ENCODE measurements at places on chromosomes 13 and 19.

- no peak for DNase-seq
Observed at GRCh38 chr19:801030-801860, 4.0 kb downstream of the PTBP1 start.

DNA sequence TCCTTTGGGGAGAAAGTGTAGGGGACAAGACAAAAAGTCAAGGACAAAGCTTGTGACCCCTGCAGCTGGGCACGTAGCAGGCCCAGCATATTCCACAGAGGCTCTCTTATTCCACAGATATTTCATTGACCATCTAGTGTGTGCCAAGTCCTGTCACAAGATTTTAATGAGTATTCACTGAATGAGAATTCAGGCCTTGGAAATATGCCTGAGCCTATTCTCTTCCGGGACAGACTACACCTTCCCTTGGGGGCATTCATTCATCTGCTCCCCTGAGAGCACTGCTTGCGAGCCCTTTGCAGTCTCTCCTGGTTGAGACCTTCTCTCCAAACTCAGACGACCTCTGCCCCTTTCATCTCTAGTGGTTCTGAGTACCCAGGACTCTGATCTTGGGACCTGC lies 25.5 kb downstream of the ERICH6B start:
- DNase-seq, result no peak

DNA sequence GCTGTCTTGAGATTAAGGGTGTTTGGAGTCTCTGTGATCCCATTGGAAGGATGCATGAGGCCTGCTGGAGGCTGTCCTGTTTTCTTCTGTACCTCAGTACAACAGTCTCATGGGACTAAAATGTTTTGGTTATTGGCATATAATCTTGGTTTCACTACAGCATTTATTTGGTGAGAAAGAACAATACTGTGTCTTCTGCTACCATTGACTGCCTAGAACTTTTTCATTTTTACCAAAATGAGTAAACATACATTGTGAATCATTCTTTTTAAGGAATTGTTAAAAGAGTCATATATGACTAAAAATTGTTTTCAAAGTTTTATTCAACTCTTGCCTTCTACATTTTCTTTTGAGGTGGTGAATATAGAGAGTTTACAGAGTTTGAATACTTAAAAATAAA lies 459.8 kb downstream of the GPC6 start:
- no peak for DNase-seq

DNA sequence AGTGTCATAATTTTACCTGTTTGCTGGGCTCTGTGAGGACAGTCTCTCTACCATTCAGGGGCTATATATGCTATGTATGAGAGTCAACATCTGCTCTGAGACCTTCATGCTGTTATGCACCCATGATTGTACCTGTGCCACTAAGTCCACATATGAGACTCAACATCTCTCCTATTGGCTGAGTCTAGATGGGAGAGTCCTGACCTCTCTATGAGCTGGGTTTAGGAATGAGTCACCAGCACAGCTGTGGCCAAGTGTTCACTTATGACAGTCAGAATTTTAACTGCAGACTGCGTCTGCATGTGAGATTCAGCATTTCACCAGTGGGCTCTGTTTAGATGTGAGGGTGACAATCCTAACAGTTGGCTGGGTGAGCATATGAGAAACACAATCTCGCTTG lies 49.5 kb downstream of the ZNF729 start:
- no peak for DNase-seq

DNA sequence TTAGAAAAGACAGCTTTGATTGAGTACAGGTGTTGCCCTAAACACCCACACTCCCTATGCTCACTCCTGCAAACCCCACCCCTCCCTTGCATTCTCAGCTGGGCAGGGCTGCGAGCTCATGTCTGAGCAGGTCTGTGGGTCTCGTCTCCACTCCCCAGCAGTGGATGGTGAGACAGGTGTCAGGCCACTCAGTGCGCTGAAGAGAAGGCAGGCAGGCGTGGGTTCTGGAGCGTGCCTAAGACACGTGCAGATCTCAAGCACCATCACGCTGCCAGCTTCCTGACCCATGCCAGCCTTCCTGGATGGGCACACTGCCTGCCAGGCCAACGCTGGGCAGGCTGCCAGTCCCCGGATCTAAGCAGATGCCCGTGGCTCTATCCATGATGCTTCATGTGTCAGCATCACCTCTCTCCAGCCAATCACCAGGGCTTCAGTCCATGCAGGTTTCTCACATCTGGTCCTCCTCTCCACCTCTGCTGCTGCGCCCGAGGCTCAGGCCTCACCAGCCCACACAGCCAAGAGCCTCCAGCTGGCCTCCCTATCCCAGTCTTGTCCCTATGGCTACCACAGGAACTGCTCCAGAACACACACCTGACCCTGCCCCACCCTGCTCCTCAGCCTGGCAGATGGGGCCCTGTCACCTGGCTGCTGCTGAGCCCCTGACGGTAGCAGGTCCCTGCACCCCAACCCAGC lies 42.6 kb downstream of the EPS15L1 start:
- no peak for DNase-seq

DNA sequence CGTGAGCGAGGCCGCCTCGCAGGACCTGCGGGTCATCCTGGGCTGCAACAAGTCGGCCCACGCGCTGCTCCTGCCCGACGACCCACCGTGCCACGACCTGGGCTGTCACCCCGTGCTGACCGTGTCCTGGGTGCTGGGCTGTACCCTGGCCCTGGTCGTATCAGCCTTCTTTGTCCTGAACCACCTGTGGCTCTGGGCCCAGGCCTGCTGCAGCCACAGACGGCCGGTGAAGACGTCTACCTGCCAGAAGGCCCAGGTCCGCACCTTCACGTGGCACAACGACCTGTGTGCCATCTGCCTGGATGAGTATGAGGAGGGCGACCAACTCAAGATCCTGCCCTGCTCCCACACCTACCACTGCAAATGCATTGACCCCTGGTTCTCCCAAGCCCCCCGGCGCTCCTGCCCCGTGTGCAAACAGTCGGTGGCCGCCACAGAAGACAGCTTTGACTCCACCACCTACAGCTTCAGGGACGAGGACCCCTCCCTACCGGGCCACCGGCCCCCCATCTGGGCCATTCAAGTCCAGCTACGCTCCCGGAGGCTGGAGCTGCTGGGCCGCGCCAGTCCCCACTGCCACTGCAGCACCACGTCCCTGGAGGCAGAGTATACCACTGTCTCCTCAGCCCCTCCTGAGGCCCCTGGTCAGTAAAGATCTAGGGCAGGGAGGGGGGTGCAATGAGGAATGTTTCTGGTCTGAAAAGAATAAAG lies 1.1 kb downstream of the ZNRF4 start:
- no peak for DNase-seq

GRCh38 chr19:57465680-57466381 lies 8.9 kb upstream of the VN1R1 start:
- DNase-seq, result no peak

DNA sequence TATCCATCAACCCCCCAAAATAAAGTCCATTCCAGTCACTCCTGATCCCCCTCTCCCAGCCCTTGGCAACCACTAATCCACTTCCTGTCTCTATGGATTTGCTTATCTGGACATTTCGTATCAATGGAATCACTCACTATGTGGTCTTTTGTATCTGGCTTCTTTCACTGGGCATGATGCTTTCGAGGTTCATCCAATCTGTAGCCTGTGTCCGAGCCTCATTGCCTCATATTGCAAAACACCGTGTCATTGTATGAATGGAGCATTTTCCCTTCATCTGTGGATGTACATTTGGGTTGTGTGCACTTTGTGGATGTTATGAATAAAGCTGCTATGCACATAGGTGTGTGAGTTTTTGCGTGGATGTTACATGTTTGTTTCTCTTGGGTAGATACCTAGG lies 1.4 kb upstream of the FZR1 start:
- DNase-seq, result no peak

GRCh38 chr13:79228972-79229371 lies 177.1 kb downstream of the RBM26 start:
- no peak for DNase-seq

DNA sequence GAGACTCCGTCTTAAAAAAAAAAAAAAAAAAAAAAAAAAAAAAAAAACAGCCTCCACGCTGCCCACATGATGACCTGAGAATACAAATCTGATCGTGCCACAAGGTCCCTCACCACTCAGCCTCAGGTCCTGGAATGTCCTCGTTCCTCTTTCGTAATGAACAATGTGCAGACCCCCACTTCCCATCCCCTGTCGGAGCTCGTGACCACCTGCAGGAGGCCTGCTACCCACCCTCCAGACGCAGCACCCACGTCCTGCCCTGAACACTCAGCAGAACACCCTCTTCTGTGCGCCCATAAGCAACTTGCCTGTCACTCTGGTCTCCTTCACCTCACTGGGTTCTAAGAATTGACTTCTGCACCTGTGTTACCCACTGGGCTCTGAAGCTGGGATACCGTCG lies 166.4 kb downstream of the KATNAL1 start:
- no peak for DNase-seq

DNA sequence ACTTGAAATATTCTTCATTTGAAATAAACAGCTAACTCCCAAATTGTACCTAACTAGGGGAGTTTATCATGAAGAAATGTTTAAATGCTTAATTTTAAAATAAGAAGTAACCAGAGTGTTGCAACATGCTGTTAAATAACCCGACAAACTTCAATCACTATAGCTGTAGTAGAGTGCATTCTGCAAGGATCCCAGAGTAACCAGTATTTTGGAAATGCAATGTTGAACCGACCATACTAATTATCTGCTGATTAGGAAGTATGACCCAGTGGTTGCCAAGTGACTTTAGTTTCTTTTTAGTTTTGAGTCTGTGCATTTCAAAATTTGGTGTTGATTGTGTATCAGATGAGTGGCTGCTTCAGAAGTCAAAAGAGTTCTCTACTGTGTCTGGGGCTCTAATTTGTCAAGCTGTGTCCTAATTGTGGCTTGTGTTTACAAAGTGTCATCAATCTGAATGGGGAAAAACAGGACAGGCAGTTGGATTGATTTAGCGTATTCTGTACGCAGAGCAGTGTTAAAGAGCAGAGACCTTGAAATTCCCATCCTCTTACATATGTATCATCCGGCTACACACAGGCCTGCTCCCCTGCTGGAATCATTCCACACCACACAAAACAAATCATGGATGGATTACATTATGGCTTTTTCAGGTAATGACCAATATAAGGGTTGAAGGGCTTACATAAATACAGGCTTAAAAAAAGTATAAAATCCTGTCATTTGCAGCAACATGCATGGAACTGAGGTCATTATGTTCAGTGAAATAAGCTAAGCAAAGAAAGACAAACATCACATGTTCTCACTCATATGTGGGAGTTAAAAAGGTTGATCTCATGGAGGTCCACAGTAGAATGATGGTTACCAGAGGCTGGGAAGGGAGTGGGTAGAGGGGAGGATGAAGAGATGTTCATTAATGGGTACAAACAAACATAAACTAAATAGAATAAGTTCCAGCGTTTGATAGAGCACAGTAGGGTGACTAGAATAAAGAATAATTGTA lies 351.5 kb downstream of the KLF12 start:
- no peak for DNase-seq

GRCh38 chr19:38880882-38881609 lies 3.0 kb upstream of the RINL start:
- DNase-seq, result no peak

DNA sequence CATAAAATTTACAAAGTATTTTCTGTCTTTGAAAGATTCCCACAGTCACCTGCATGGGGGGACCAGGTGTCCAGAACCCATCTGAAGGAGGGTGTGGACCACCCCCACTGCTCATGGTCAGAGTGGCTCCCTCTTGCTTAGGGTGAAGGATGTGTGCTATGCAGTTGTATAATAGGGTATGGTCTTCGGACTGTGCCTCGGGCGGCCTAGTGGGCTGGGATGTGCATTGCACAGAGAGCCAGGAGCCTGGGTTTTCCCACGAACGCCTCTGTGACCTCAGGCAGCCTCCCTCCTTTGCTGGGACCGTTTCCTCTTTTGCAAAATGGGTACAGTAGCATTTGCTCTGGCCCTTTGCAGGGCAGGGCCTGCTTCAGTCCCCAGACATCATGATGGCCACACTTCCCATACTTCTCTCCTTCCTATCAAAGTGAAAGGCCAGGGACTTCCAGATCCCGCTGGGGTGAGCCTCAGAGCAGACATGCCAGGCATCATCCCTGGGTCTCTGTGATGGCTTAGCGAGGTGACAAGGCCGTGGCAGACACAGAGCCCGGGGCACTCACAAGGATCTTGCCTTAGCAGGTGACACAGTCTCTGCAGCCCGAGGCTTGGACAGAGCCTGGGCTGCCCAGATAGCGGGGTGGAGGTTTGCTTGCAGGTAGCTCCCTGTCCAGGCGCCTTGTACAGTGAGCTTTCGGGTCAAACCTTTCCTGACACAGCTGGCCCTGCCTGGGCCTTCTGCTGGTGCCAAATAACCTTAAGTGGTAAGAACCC lies 59.4 kb upstream of the ZNF536 start:
- DNase-seq, result no peak

DNA sequence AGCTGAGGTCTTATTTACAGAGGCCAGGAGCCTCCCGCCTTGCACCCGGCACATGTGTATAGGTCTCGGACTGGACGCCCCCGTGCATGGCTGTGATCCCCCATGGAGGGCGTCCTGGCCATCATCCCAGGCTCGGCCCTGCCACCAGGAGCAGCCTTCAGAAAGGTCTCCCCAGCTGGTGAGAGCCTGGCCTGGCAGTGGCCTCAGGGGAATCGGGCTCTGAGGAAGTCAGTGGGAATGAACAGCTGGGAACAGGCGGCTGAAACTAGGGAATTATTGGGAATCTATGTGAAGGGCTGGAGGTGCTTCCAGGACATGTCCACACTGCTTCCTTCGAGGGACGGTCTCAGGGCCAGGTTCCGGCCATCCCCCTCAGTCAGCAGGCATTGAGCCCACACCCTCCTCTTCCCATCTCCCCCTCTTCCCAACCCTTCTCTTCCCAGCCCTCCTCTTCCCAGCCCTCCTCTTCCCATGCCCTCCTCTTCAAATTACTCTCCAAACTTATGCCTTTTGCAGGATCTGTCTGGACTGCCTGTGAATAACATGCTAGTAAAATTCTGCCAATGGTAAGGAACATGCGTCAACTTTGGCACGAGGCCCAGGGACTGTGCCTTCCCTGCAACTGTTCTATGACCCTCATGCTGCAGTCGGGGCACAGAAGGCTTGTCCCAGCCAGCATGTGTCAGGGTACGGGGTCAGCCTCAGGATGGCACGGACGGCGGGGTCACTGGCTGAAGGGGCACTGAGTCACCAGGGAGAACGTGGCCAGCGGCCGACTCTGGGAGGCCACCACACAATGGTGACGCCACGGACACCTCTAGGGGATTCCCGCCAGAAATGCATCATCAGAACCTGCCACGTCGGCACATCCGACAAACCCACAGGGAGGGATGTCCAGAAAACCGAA lies 24.2 kb upstream of the C13orf46 start:
- no peak for DNase-seq

- no peak for DNase-seq
Observed at GRCh38 chr13:60226507-60226906, 62.8 kb upstream of the DIAPH3 start.

- DNase-seq, result no peak
Observed at GRCh38 chr13:94427313-94427953, 52.0 kb downstream of the DCT start.

DNA sequence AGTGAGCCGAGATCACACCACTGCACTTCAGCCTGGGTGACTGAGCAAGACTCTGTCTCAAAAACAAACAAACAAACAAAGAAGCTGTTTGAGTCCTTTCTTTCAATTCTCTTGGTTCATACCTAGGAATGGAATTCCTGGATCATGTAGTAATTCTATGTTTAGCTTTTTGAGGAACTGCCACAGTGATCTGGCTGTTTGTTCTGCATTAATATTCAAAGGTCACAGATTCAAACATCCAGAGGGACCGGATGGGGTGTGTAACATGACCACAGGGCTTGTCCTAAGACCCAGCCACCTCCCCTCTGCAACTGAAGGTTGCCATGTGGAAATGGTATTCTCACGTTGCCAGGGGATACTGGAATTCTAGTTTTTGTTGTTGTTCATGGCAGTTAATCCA lies 10.2 kb downstream of the COLGALT1 start:
- no peak for DNase-seq

GRCh38 chr19:6667114-6667627 lies 2.8 kb downstream of the TNFSF14 start:
- no peak for DNase-seq

Measured in activated CD8-positive, alpha-beta memory T cell treated with anti-CD3 and anti-CD28 coated beads for 24 hours (primary cell).